Sciatic nerve (tissue), 2 donors: ENCODE measurements at places on chromosomes 2 and 18. TPM values are rescaled to one million over a fixed set of nuclear protein-coding genes. Genes with fewer than 3 reads are reported as not detected.

Gene INPP5D
- 56.3 TPM for total RNA-seq

Gene INHA
- 0.53 TPM for total RNA-seq

Gene DSG4
- not detected for total RNA-seq

DNA sequence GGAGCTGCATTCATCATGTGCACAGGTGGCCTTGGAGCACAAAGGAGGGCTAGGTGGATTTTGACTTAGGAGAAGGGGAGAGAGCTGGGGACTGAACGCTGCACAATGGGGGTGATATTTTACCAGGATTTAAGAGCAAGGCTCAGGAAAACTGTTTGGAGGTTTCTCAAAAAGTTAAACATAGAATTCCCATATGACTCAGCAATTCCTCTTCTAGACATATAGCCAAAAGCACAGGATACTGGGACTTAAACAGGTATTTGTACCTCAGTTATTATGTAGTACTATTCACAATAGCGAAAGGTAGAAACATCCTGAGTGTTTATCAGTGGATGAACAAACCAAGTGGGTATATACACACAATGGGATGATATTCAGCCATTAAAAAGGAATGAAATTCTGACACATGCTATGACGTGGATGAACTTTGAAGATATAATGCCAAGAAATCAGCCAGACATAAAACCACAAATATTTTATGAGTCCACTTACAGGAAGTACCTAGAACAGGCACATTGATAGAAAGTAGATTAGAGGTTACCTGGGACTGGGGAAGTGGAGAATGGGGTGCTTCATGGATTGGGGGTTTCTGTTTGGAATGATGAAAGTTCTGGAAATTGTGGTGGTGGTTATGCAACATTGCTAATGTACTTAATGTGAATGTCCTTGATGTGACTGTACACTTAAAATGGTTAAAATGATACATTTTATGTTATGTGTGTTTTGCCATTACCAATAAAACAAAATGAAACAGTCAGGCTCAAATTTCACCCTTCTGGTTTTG, 216.9 kb downstream of the HAUS1 start:
- no peak for DNase-seq

GRCh38 chr2:71277536-71278103, 50.7 kb upstream of the PAIP2B start:
- DNase-seq, result peak; percentile 64

GRCh38 chr2:228747483-228747882, 523.6 kb downstream of the PID1 start:
- no peak for DNase-seq

GRCh38 chr2:133710613-133711012, 142.3 kb upstream of the NCKAP5 start:
- DNase-seq, result no peak

DNA sequence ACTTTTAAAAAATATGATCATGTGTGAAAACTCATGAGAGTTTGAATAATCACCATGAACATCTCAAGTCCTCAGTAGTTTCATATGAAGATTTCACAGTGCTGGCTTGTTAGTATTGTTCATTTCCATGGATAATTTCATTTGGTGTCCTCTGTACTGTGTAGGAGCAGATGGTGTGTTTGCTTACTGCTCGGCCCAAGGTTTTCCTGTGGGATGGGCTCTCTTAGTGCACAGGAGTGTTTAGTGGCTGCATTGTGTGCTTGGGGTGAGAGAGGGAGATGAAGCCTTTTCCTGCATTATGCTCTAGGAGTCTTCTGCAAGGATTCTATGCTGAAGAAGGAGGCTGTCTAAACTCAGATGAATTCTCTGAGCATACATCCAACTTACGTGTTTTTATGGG, 270.6 kb downstream of the SOCS6 start:
- no peak for DNase-seq
